GDM1 (cell line): ENCODE measurements at places on chromosomes 7 and 10.

DNA sequence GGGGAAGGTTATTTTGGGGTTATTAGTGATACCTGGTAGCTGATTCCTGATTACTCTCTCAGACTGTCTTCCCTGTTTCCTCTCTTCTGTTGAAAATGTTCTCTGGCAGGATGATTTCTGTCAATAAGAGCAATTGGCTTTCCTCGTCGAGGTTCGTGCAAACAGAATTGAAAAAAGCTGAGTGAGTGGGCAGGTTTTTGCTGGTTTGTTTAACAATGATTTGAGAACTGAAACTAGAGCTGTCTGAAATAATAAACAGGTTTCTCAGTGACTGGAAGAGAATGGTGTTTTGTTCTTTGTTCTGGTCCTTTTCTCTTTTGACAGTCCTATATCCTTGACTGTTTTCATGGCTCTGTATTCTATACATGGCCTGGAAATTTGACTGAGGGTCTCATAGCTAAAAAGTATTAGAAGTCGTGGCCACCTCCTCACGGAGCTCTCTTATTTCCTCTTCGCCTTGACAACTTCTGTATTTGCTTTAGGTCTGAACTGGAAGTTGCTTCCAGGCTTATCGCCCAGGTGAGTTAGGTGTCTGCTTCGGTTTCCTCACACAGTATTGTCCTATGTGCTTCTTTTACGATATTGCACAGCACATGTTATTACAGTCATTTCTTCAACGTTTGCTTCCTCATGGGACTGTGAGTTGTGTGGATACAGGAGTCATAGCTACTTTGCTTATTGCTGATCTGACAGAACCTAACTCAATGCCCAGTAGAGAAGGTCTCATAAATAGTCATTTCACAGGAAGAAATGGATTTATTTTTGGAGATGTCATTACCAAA is 403.6 kb downstream of the NRG3 start:
- DNase-seq, result no peak

- DNase-seq, result no peak
Measured at GRCh38 chr10:130111852-130112180, 1.2 kb upstream of the C10orf143 start.

GRCh38 chr7:18511351-18512140 is 16.0 kb downstream of the HDAC9 start:
- DNase-seq, result no peak

DNA sequence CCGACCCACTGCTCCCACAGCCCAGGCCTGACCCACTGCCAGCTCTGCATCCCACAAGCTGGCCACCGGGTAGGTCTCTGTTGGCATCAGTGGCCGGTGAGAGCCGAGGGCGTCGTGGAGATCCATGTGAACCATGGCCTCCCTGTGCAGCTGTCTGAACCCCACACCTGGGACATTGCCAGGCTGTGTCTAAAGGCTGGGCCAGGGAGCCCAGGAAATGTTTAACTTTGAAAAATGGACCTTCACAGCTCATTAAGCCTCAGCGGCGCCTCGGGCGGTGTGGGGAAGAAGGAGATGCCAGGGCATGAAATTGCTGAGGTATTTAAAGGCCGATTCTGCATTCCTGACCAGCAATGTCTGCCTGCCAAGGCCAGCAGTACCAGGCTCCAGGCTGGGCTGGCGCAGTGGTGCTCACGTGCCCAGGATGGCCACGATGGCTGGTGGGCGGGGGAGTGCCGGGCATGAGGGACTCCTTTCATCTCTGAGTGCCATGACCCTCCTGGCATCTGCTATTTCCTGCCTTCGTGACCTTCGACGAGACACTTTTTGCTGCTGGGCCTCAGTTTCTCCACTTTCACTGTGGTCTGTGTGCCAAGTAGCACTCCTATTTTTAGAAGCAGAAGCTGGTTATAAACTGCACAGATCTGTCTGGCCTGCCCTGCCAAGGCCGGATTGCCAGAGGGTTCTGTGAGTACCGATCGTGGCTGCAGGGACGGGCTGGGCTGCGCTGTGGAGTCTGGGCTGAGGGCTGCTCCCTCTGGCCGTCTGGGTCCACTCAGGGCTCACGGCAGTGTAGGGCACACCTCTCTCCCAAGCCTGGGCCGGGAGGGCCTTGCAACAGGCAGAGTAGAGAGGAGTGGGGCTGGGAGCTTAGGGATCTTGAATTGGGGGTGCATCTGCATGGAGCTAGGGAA is 21.8 kb downstream of the ELFN1 start:
- DNase-seq, result no peak

DNA sequence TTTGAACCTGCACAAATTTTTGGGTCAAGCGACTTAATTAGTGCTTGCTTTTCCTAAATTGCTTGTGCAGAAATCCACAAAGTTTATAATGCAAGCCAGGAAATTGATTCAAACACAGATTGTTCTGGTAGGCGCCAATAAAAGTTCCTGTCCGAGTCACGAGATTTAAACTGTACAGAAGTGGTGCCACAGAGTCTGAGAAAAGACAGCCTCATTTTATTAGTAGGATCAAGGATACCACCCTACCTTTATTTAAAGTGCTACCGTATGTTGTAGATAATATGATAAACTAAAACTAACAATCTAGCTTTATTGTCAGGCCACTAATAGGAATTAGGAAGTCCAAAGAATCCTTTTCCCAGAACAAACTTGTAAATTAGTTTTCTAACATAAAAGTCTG is 696.7 kb downstream of the TNS3 start:
- no peak for DNase-seq

DNA sequence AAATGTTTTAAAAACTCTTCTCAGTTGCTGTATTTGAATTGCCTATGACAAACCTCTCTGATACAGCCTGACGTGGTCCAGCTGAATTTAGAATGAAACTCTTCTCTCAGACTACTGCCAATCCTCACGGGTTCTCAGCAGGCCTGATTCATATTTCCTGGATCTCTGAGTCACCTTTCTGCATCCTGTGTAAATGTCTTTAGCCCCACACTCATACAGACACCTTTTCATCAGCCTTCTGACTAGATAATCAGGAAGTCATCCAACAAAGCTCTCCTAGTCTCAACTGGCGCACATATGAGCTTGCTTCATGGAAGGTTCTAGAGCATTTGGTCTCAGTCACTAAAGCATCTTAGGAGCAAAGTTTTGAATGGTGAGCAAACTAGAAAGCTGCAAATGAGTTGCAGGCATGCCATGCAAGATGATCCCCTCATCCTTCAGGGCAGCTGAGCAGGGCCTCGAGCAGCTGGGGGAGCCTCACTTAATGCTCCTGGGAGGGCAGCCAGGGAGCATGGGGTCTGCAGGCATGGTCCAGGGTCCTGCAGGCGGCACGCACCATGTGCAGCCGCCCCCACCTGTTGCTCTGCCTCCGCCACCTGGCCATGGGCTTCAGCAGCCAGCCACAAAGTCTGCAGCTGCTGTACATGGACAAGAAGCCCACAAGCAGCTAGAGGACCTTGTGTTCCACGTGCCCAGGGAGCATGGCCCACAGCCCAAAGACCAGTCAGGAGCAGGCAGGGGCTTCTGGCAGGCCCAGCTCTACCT is 182.8 kb downstream of the ARHGAP12 start:
- DNase-seq, result no peak
